ENCODE measurements at places on chromosomes 12 and 14. TPM values are rescaled to one million over a fixed set of nuclear protein-coding genes. Genes with fewer than 3 reads are reported as not detected.

CAPRIN2 gene
- total RNA-seq, result 18.3 TPM

ASCL1 gene
- 0.10 TPM for total RNA-seq

DDX11 gene
- total RNA-seq, result 33.9 TPM

C14orf39 gene
- total RNA-seq, result not detected

TMEM179 gene
- total RNA-seq, result not detected

IGFBP6 gene
- not detected for total RNA-seq

DYNC1H1 gene
- total RNA-seq, result 260 TPM

GYS2 gene
- total RNA-seq, result not detected

SSTR1 gene
- total RNA-seq, result not detected

WSB2 gene
- 21.1 TPM for total RNA-seq

POTEG gene
- not detected for total RNA-seq

PTPRB gene
- 0.21 TPM for total RNA-seq

NT5DC3 gene
- total RNA-seq, result 1.9 TPM

RILPL1 gene
- 1.8 TPM for total RNA-seq

AP5M1 gene
- total RNA-seq, result 41.1 TPM

HCAR1 gene
- not detected for total RNA-seq

YEATS4 gene
- total RNA-seq, result 32.3 TPM

KCNK10 gene
- 0.10 TPM for total RNA-seq

GPRC5D gene
- total RNA-seq, result 0.31 TPM

KRT2 gene
- total RNA-seq, result 0.94 TPM

CHGA gene
- not detected for total RNA-seq

GALNT6 gene
- 11.3 TPM for total RNA-seq

SERPINA4 gene
- 0.10 TPM for total RNA-seq

SRRM4 gene
- total RNA-seq, result not detected

KERA gene
- not detected for total RNA-seq

ASB8 gene
- 47.3 TPM for total RNA-seq

KLHDC1 gene
- total RNA-seq, result 14.9 TPM

PTGDR gene
- total RNA-seq, result 3.8 TPM

SIX1 gene
- total RNA-seq, result not detected

KCNMB4 gene
- total RNA-seq, result 0.63 TPM
